ENCODE measurements at places on chromosomes 1 and 21. TPM values are rescaled to one million over a fixed set of nuclear protein-coding genes. Genes with fewer than 3 reads are reported as not detected.
A peak's percentile ranks its signal among the peaks of the same experiment; 100 is the strongest.

Gene PLEKHN1
- 1.3 TPM for total RNA-seq

DNA sequence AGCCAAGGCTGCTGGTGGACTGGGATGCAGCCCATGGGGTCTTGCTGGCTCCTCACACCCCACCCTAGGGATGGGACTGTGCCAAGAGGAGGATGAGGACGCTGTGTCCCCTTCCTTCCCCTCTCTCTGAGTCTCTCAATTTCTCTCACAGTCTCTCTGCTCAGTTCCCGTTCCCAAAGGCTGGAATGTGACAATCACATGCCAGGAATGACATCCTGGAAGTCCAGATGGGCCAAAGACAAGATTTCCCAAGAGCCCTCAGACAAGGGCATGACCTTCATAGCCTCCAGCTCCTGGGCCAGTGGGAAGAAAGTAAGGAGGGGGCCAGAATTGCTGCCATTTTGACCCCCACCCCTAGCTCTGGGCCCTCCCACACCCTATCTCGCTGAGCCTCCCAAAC lies 7.6 kb upstream of the CDCP2 start:
- no peak for DNase-seq

DNA sequence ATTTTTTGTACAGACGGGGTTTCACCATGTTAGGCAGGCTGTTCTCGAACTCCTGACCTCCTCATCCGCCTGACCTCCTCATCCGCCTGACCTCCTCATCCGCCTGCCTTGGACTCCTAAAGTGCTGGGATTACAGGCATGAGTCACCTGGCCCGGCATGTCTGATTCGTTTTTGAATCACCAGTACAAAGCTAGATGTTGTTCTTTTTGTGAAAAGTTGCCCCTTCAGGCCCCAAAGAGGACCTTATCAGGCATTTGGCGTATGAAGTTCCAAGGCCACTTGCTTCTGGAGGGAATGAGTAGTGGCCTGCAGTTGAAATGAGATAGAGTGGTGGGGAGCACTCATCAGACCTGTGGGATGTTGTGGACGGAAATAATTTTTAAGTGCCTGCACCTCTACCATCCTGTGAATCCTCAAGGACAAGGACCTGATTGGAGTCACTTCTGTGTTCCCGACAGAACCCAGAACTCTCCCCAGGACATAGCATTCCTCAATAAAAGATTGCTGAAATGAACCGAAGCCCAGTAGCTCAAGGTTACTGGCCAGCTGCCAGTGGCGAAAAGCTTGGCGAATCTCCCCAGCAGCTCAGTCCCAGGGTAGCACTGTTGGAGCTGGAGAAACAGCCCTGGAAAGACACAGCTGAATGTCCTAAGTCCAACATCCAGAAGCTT lies 50.1 kb downstream of the NDUFS5 start:
- DNase-seq, result no peak

Gene LCE1D
- not detected for total RNA-seq

Gene IGSF5
- not detected for total RNA-seq

DNA sequence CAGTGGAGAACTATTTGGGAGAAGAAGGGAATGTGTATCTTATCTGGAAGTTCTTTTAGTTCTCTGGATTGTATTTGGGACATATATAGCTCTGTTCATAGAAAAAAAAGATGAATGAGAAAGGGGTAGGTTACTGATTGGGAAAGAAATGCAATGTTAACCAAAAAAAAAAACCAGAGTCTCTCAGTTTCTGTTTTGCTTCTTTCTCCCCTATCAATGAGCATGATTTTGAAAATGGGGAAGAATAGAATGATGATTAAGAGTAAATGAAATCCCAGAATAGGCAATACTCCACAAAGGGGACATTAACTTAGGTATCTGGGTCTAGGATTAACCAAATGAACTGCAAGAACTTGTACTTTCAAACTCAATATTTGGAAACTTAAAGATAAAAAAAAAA lies 92.9 kb downstream of the RHOU start:
- DNase-seq, result no peak

- no peak for DNase-seq
Observed at GRCh38 chr21:44304011-44304616, 4.3 kb downstream of the PFKL start.

Gene MRPL9
- total RNA-seq, result 93.6 TPM

GRCh38 chr1:67052741-67053534 lies 1.0 kb downstream of the SLC35D1 start:
- peak; percentile 58 for DNase-seq

GRCh38 chr1:58283388-58284224 lies 262.9 kb downstream of the OMA1 start:
- DNase-seq, result no peak

DNA sequence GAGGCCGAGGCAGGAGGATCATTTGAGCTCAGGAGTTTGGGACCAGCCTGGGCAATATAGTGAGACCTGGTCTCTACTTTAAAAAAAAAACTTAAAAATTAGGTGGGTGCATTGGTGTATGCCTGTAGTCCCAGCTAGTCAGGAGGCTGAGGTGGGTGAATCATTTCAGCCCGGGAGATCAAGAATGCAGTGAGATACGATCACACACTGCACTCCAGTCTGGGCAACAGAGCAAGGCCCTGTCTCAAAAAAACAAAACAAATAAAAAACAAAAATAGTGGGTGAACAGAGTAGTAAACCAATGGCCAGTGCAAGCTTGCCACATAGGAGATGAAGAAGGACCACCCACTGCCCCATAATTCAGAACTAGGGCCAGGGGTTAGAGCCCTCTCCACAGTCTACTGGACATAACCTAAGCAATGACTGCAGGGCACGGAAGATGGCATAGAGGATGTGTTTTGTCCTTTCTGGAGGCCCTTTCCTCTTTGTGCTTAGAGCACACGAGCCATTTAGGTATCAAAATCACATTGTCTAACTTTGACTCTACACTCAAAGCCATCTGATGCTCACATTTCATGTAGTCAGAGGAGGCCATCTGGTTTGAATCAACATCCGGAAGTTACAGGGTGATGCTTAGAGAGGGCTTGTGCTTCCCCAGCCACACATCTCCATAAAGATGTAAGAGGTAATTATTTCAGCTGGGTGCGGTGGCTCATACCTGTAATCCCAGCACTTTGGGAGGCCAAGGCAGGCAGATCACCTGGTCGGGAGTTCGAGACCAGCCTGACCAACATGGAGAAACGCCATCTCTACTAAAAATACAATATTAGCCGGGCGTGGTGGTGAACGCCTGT lies 12.6 kb downstream of the CD2 start:
- DNase-seq, result no peak

GRCh38 chr21:43925096-43925481 lies 60.1 kb downstream of the AGPAT3 start:
- no peak for DNase-seq

DNA sequence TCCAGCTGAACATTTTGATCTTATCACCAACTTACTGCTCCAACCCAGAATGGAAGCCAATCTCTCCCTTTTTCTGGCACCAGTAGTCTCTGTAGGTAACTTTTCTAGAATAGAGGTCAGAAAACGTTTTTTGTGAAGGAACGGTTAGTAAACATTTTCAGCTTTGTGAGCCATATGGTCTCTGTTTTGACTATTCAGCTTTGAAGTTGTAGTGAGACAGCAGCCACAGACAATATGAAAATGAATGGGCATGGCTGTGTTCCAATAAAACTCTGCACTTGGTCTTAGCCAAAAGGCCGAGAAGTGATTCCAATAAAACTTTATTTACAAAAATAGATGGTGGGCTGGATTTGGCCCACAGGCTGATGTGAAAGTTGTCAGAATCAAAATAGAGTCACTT lies 28.9 kb downstream of the MAP10 start:
- DNase-seq, result no peak

DNA sequence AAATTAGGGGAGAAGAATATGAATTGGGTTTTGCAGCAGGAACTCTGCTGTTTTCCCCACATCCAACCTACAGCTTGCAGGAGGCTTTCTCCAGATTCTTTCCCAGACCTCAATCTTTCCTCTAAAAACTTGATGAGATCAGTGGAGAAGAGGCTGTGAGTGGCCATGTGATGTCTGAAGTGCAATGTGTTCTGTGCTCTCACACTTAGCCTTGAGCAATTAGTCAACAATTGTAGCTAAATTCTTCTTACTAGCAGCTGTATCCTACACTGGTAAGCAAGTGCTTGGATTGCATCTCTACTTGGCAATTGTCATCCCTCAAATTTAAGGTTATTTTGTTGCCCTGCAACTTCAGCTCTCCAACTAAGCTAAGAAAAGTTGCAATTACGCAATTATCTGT lies 807.3 kb upstream of the RGS18 start:
- DNase-seq, result no peak

Gene GPA33
- 4.5 TPM for total RNA-seq

GRCh38 chr1:10713614-10714013 lies 82.8 kb downstream of the CASZ1 start:
- no peak for DNase-seq

DNA sequence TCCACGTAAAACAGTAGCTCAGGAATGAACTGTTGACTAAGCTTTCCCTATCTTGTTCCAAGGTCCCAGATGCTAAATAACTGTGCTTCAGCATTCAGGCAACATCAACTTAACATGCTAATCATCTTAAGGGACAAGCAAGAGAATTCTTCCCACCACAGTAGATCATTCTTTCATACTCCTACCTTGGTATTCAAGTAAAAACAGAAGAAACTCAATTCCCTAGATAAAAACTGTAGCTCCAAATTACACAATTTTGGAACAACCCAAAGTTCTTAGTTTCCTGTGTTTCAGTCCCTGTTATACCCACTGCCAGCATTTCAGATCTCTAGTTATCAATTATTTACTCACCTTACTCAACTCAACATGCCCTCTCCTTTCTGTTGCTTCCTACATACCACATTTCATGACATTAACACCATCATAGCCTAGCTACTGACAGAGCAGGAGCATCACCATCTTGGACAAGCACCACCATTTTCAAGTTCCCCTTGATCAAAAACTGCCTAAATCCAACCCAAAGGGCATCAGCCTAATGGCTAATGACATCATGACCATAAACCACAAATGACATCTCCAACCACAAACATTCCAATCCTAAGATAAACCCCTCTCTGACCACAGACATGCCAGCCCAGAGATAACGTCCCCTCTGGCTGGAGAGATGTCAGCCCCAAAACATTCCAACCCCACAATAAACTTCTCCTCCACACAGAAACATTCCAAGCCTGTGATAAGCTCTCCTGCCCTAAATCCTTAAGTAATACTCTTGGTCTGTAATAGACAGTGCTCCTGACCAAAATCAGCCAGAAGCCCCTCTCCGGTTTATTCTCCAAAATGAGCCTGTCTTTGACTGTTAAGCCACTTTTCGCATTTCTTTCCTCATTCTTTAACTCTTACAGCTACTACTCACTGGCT lies 191.2 kb downstream of the RERE start:
- no peak for DNase-seq

Gene SPRR3
- not detected for total RNA-seq

DNA sequence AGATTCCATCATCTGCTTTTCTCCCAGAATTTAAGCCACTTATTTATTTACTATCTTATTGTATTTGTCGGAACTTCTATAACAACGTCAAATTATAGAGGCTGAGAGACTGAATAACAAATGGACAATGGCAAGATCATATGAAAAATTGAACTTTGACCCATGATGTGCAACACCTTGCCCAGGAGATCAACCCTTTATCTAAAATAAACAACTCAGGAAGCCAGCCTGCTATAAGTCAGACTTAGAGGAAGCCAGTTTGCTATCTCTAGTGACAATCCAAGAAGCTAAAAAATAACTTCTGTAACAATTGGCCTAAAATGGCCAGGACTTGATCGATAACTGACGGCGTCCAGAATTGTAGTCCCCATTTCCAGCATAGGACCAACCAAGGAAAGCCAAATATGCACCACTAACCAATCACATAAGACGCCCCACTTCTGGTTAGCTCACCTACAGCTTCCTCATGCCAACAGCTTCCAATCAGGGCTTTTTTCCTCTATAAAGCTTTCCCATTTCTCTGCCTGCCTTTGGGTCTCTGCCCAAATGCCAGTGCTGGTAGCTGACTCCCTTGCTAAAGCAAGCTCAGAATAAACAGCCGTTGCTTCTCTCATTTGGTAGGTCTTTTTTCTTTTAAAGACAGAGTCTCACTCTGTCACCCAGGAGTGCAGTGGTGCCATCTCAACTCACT lies 28.5 kb downstream of the ANP32E start:
- no peak for DNase-seq

Gene PRAMEF1
- not detected for total RNA-seq

Gene KCND3
- 0.07 TPM for total RNA-seq

DNA sequence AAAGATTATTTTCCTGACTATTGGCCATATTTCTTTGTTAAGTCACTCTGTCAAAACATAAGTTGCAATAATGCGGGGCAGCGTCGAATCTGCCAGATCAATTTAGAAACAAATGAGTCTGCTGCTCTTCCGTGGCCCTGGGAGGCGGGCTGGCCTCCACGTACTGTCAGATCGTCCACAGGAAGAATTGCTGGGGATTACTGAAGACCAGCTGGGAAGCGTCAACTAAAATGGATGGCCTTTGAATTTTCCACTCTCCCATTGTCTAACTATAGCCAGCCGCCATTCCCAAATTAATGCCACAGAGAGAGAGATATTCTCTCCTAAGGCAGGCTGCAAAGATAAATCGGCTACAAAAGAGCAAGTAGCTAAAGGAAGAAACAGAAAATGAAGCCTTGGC lies 560.2 kb downstream of the SMYD3 start:
- DNase-seq, result no peak

Gene PCBP3
- 0.52 TPM for total RNA-seq

Gene NPHS2
- not detected for total RNA-seq

- DNase-seq, result no peak
Observed at GRCh38 chr1:245469006-245469405, 314.2 kb downstream of the KIF26B start.

Gene CYP4X1
- total RNA-seq, result not detected

Gene DENND2C
- total RNA-seq, result 6.7 TPM

Gene TPR
- total RNA-seq, result 96.8 TPM

Gene SMCP
- total RNA-seq, result not detected

Gene SH3BGRL3
- 396 TPM for total RNA-seq

- DNase-seq, result no peak
Observed at GRCh38 chr1:183914891-183915290, 110.0 kb downstream of the RGL1 start.

DNA sequence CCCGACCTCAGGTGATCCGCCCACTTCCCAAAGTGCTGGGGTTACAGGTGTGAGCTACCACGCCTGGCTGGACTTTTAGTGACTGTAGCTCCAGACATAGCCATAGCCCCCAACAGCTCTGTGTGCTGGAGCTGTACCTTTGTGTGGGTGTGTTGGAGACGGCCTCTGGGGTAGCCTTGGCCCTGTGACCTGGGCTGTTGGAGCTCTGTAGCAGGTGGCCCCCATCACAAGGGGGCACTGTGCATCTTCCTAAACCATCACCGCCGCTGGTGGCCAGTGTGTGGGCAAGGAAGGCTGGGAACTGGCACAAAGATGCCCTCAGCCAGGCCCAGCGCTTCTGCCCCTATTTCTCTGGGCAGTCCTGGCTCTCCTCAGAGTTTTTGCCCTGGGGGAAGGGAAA lies 38.4 kb upstream of the FOXO6 start:
- DNase-seq, result peak; percentile 46

DNA sequence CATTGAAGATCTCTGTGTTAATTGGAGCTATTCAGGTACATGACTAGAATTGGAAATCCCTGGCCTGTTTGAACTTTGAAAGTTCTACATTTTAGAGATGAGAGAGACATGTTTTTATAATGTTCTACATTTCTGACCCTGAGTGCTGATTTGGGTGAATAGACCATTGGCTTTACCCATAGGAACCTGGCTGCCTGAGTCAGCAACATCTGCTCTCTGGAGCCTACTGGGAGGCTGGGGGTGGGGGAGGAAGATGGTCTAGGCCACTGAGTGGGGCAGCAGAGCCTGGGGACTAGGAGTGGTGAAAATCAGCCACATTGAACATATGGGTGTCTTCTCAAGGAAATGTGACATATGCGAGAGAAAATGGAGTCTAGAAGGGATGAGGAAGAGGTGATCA lies 1.4 kb upstream of the VANGL1 start:
- DNase-seq, result no peak

Measured in natural killer cell (primary cell).